ENCODE measurements at places on chromosomes 2 and 18.

DNA sequence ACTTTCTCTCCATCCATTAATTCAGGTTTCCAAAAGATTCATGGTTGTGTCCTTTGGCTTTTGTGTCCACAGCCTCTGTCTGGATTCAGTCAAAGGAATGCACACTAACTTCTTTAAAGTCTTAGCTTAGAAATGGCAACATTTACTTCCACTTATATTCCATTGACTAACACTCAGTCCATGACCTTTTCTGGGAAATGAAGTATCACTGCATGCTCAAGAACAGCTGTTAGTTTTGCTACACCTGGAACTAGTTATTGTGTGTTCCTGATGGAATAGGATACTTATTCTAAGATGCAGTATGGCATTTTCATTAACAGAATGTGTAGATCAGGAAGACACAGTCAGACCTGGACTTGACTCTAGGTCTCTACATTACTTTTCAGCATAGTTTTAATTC is 88.8 kb downstream of the KYNU start:
- no peak for DNase-seq

GRCh38 chr18:9994026-9994570 is 80.3 kb downstream of the VAPA start:
- no peak for DNase-seq

DNA sequence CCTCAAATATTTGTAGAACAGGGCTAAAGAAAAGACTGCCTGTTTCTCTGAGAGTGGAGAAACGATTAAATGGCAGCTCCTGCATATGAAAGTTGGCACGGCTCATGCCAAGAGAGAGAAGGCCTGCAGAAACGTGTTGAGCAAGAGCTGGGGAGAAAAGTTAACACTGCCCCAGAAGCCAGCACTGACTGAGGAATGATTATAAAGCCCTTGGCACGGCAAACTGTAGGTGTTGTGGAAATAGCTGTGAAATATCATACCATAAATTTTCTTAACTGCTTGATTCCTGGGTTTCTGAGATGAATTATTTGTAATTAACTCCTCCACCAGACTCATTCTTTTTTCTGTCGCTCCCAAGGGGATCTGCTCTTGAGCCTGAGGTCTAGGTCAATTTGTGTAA is 4.3 kb downstream of the FRZB start:
- DNase-seq, result no peak

- DNase-seq, result no peak
Observed at GRCh38 chr2:224008702-224009261, 30.3 kb downstream of the SERPINE2 start.
